CD4-positive, alpha-beta T cell treated with Interleukin-10 for 1 hour (primary cell): ENCODE measurements at places on chromosomes 4 and X.

GRCh38 chr4:175562542-175562941 is 249.5 kb downstream of the GPM6A start:
- DNase-seq = no peak

DNA sequence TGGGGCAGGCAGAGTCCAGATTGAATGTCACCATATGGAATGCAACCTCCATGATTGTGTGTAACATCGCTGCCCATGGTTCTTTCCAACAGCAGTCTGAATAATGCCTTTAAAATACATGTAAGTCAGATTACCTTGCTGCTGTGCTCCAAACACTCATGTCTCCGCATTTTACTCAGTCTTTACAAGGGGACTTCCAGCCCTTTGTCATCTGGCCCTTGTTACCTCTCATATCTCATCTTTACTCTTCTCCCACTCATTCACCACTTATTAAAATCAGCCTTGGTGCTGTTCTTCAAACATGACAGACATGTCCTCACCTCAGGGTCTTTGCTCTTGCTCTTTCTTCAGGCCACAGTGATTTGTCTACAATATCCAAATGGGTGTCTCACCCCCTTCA is 200.4 kb upstream of the GYPA start:
- DNase-seq = no peak

- DNase-seq = no peak
Observed at GRCh38 chr4:182923366-182923765, 6.2 kb upstream of the DCTD start.

DNA sequence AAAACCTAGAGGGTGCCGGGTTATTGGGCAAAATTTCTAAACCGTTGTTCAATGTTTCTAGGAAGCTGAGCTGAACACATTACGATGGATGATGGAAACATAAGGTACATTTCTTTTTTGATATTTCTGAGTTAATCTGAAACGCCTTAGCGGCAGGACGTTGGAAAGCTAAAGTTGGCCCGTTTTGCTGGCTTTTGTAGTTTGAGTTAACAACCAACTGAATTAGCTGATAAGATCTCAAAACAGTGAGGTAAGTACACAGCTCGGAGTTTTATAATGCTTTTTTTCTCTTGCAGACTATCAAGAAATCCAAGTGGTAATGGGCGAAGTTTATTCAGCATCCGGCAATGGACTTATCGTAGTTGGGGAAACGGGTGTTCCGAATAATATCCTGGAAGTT is 73.5 kb downstream of the PRSS12 start:
- peak; percentile 39 for DNase-seq

GRCh38 chr4:147509386-147509785 is 28.5 kb downstream of the EDNRA start:
- no peak for DNase-seq

- peak; percentile 76 for DNase-seq
Observed at GRCh38 chr4:76067652-76068286, 6.7 kb upstream of the ART3 start.
